Activated T-helper 2 cell treated with anti-CD3 and anti-CD28 coated beads, Interferon-gamma antibody, Interleukin-2, Interleukin-4, amounts not matched to agents 10 μg/mL and 5 μg/mL and 100 μg/mL, durations not matched to agents 14 hours and 24 hours and 36 hours (primary cell): ENCODE measurements at places on chromosomes 11 and 22.

- H3K4me1 ChIP-seq, result peaks cover 12% of the 10 kb centered on the region
- no peaks in the 10 kb centered on the region for H3K27me3 ChIP-seq
- H3K36me3 ChIP-seq, result no peaks in the 10 kb centered on the region
- H3K4me3 ChIP-seq, result no peak overlapping the region
Measured at GRCh38 chr11:110362971-110363509, 66.6 kb upstream of the RDX start.

- H3K27me3 ChIP-seq, result no peaks in the 10 kb centered on the region
- peaks cover 31% of the 10 kb centered on the region for H3K4me1 ChIP-seq
- no peak overlapping the region for H3K27ac ChIP-seq
- no peaks in the 10 kb centered on the region for H3K36me3 ChIP-seq
- no peak for DNase-seq
Measured at GRCh38 chr11:86162239-86162638, 82.3 kb upstream of the EED start.

GRCh38 chr11:28043930-28044709, 63.8 kb downstream of the KIF18A start:
- H3K4me1 ChIP-seq, result no peaks in the 10 kb centered on the region
- DNase-seq, result no peak
- peaks cover 9% of the 10 kb centered on the region for H3K36me3 ChIP-seq
- no peak overlapping the region for H3K27ac ChIP-seq

GRCh38 chr11:128726458-128727139, 32.7 kb downstream of the FLI1 start:
- no peak for DNase-seq
- H3K4me3 ChIP-seq, result no peak overlapping the region
- H3K4me1 ChIP-seq, result peaks cover 86% of the 10 kb centered on the region
- H3K27ac ChIP-seq, result peak overlapping the region; percentile 62
